H54 (cell line): ENCODE measurements at places on chromosomes 5 and 9.
A peak's percentile ranks its signal among the peaks of the same experiment; 100 is the strongest.

DNA sequence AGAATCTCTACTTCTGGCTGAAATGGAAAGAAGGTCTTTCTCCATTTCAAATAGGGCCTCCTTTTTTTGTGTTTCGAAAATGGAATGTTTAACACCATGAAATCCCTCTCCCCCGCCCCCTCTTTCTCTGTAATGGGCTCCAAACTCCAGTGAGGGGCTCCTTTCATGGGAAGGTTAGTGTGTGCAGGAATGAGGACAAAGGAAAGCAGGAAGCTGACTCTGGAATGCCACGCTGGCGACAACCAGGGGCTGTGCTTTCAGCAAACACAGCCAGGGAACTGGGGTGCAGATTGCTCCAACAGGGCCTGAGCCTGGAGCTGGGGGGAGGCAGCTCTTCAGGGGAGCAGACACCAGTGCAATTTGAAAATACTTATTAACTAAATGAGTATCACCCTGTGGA lies 82.8 kb downstream of the CRB2 start:
- DNase-seq = no peak

DNA sequence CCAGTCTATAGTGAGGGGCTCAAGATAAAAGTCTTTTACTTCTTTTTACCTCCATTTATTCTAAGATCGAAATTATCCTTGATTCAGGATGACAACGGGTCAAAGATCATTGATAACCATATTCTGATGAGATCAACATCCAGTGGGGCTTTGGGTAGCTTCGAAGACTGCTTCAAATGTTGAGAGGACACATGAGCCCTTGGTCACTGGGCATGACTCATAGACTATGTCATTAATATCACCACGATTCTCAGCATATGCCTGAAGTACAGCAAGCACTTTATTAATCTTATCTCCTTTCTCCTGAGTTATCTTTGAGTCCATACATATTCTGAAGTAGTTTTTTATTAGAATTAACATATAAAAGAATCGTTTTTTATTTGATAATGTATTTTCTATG lies 117.1 kb upstream of the DAB2 start:
- no peak for DNase-seq

DNA sequence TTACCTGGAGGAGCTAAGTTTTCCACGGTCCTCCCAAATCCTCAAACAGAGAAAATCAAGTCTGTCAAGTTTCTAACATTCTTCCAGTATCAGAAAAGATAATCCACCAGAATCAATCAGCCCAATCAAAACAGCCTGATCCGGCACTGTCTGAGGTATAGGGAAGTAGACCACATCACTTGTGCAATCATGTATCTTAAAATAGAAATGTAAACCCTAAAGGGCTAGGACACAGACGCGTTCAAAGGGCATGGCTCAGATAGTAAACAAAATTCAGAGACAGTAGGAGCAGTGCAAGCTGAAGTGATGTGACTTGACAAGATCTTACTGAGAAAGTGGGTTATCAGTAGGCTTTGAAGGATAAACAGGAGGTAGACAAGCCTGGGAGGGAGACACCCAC lies 252.4 kb upstream of the DAPK1 start:
- no peak for DNase-seq

DNA sequence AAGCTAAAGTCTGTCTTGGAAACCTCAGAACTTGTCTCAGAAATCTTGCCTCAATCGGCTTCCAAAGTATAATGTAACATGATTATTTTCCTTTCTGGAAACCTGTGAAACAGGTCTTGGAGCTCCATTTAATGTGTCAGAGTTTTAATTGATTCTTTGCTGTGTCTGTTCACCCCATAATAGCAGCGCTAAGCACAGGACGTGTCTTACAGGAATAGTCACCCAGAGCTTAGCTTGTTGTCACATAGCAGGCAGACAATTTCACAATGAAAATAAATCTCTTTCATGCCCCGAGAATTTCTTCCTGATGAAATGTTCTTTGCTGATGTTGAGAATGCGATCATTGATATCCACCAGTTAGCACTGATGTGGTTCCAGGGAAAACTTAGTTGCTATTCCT lies 40.2 kb upstream of the PTPN3 start:
- DNase-seq = no peak

DNA sequence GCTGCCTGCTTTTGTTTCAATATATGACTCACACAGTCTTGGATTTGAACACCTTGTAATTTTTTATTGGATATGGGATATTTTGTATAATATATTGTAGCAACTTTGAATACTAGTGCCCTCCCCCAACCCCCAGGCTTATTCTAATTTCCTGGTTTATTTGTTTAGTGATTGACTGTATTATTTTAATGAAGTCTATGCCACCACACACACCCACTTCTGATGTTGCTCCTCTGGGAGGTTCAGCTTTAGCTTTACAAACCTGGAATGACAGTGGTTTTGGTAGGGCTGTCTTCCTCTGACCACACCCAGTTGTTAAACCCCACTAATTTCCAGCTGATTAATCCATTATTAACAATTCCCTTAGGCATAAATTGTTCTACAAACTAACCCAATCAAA lies 206.1 kb upstream of the NFIL3 start:
- no peak for DNase-seq

GRCh38 chr5:120874081-120874862 lies 410.2 kb downstream of the PRR16 start:
- DNase-seq = no peak

DNA sequence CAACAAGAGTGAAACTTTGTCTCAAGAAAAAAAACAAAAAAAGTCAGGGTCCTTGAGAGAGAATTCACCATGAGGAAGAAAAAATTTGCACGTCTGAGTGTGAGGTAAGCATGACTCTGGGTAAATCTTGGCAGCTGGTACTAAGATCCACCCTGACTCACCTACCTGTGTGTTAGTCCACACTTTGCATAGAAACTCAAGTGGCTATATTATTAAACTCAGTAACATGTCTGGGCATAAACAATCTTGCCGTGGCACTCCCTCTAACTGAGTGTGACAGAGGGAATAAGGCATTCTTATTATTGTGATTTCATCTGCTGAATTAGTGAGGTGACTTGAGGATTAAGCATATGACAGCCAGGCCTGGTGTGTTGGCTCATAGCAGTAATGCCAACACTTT lies 259.4 kb upstream of the VLDLR start:
- DNase-seq = no peak

- no peak for DNase-seq
Observed at GRCh38 chr5:169636477-169637084, 494 bp upstream of the DOCK2 start.

DNA sequence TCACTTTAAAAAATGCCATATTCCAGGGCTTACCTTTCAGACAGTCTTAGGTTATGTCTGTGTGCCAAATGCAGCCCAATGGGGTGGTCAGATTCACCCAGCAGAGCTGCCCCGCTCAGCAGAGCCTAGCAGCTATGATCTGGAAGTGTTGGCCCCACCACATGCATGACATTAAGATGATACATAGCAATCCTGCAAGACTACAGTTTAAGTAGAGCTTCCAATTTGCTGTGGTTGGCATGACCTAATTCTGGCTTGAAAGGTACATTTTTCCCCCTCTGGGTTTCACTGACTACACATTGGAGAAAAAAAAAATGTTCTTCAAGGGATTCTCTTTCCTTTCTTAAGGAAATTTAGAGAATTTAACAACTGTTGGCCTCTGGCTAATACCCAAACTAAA lies 22.5 kb downstream of the MEF2C start:
- DNase-seq = no peak

- DNase-seq = peak; percentile 48
Observed at GRCh38 chr5:181261320-181262049, 542 bp upstream of the TRIM52 start.

DNA sequence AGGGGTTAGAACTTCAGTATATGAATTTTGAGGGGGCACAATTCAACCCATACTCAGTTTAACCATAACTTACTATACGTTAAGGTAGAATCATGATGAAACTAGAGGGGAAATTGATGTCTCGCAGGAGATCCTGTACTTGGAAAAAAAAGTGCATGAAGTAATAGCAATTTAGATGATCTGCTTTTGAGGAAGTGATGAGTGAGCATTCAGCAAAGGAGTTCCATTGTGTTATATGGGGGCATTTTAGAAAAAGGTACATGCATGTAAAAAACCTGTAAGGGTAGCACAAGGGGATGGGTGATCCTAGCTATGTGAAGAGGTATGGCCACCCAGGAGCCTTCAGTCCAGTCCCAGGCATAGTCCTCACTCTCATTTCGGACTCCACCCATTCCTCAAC lies 14.8 kb upstream of the TMC1 start:
- no peak for DNase-seq

DNA sequence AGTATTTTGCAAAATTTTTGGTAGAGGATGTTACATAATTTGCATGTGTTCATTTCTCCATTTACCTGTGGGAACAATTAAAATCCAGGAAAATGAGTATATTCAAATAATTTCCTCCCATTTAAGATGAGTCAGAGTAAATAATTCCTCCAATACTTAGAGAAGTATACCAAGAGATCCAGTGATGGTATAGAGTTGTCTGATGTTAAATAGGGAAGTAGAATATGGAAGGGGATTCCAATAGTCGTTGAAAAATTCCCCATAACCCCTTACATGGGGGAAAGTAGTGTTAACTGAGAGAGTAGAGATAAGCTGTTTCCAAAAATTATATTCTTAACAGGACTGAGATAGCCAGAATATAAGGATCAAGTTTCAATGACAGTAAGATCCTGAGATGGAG lies 15.7 kb downstream of the CD274 start:
- DNase-seq = no peak

DNA sequence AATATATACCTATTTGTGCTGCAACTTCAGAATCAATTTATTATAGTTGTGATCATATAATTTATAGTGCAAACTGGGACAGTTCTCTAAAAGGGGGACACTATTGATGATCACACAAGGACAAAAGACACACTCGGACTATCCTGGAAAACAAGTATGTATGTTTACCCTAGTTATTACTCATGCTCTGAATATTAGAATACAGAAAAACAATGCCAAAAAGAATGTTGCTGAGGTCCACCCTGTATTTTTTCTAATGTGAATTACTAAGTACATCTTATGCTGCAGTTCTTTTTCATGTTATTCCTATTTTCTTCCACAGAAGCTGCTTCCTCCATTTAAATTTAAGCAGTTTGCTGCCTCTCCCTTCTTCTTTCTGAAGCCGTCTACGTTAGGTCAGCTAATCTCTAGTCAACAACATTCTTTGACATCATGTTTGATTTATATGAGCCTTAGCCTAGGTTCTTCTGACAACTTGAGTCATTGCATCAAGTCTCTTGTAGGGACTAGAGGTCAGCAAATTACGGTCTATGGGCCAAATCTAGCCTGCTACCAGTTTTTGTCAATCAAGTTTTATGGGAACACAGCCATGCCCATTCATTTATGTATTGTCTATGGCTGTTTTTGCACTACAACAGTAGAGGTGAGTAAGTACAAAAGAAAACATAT lies 40.1 kb upstream of the PPP3R2 start:
- DNase-seq = no peak

DNA sequence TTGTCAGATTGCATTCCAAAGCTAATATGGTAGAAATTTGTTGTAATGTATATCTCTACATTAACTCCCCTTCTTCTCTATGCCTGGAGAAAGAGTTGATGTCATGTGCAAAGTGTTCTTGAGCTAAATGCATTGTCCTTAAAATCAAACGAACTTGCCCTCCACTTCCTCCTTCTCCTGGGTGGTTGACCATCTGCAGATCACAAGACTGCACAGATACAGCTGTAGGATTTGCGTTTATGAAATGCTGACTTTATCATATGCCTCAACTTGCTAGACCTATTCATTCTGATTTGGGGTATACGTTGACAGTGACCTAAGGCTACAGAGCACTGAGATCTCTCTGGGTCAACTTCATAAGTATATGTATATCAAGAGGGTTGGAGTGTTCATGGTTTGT lies 8.3 kb downstream of the TRIM32 start:
- DNase-seq = no peak

DNA sequence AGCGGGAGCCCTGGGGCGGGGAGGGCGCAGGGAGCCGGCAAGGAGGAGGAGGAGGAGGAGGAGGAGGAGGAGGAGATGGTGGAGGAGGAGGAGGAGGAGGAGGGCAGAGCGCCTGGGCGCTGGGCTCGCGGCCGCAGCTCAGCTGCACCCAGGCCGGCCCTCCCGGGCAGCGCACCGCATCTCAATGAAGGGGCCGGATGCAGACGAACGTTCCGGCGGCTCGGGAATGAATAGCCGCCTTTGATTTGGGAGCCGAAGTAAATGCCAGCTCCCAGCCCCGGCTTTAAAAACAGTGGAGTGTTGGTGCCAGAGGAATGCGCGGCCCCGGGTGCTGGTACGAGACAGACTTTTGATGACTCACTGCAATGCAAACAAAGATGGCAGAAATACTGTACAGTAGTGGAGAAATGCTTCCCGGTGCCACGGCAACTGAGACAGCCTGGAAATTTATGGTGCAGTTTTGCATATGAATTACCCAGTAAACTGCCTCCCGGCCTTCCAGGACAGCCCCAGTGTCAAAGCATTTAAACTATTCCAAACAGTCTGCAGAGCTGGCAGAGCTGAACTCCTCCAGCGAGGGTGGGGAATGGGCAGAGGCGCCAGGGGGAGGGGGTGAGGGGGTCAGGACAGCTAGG lies 43.1 kb downstream of the NACC2 start:
- peak; percentile 98 for DNase-seq

DNA sequence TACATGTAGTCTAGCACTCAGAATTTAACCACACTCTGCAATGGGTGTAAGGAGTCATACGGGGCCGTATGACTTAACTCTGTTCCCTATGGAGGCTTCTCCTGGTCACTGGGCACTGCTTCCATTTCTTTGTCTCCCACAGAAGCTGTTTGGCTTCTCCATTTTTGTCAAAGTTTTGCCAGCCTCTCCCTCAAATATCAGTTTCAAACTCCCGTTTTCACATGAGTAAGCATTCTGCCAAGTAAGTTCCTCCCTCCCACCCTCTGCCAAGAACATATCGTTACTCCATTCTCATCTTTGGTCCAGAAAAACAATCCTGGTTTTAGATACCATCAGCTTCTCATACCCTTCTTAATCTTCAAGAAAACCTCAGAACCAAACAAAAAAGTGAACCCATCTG lies 6.1 kb downstream of the AFAP1L1 start:
- no peak for DNase-seq

- no peak for DNase-seq
Observed at GRCh38 chr5:56575821-56576220, 239.5 kb upstream of the MAP3K1 start.

- no peak for DNase-seq
Observed at GRCh38 chr5:61366497-61367240, 34.6 kb downstream of the ZSWIM6 start.

DNA sequence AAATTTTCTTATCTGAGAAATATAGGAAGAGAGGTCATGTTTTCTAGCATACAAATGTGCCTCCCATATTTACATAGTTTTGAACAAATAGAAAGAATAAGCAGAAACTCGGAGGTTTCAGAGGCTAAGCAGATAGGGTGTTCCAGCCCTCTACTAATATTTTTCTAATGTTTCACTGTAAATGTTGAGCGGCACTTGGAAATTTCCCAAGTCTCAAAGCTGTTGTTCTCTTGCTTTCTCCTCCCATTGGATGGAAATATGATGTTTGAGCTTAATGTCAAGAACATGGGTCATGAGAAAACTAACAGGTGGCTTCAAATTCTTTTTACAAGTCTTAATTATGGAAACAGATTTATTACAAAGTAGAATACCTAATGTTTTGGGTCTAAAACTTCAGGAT lies 5.1 kb downstream of the SPINK1 start:
- no peak for DNase-seq

- DNase-seq = no peak
Observed at GRCh38 chr9:88740844-88741243, 205.9 kb downstream of the NXNL2 start.
